ENCODE measurements at places on chromosomes 4 and X.

GRCh38 chr4:5051278-5052203 lies at the start of gene STK32B:
STK32B (plus strand) TSS chr4:5051480.
- DNase-seq: no peak

GRCh38 chrX:55841962-55842752 lies 124.6 kb downstream of the RRAGB start:
- no peak for DNase-seq

- DNase-seq: no peak
Measured at GRCh38 chrX:119236623-119237561, 807 bp downstream of the PGRMC1 start.

DNA sequence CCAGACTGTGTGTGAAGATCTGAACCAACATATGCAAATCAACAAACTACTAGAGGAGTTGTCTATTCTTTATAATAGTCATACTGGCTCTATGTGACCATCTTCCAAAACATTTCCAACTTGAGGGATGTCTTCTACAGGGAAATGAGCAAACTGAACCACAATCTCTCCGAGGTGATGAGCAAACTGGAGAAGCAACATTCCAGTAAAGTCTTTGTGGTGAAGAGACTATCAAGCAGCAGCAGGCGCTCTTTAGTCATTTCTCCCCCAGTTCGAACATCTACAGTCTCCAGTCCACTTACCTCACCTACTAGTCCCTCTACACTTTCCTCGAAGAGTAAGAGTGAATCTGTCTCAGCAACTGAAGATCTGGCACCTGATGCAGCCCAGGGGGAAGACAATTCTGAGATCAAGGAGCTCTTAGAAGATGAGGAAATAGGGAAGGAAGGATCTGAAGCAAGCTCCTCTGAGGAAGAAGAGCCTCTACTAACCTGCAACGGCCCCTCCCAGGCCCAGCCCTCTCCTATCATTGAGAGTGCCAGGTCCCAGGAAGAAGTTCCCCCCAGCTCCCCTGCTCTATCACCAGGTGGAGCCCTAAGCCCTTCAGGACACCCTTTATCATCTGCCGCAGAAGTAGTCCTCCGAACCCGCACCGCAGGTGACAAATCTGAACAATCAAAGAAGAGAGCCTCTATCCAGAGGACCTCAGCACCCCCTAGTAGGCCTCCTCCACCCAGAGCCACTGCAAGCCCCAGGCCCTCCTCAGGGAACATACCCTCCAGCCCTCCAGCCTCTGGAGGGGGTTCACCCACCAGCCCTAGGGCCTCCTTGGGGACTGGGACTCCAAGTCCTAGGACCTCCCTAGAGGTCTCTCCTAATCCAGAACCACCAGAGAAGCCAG lies 98.1 kb downstream of the HNRNPD start:
- no peak for DNase-seq

- no peak for DNase-seq
Measured at GRCh38 chr4:149296084-149296483, 519.6 kb downstream of the IQCM start.

DNA sequence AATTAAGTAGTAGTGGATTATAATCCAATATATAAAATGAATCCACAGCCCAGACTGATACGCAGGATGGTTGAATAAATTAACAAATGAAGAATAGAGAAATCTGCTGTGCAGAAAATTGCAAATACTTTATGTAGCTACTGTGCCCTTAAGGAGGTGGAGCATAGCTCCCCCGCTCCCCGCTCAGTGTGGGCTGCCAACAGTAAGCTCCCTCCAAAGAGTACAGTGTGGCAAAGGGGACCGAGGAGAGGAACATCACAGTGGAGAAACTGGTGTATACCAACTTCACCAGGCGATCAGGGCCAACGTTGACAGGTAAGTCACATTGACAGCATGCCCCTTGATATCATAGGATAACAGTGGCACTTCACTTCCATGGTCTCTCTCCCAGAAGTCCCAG lies 57.9 kb upstream of the CLDN34 start:
- DNase-seq: no peak

- no peak for DNase-seq
Measured at GRCh38 chr4:155795991-155796390, 37.2 kb downstream of the GUCY1B1 start.

GRCh38 chr4:39718366-39719323 lies 20.7 kb downstream of the UBE2K start:
- no peak for DNase-seq

GRCh38 chr4:105265689-105266088 lies 119.0 kb downstream of the TET2 start:
- no peak for DNase-seq

DNA sequence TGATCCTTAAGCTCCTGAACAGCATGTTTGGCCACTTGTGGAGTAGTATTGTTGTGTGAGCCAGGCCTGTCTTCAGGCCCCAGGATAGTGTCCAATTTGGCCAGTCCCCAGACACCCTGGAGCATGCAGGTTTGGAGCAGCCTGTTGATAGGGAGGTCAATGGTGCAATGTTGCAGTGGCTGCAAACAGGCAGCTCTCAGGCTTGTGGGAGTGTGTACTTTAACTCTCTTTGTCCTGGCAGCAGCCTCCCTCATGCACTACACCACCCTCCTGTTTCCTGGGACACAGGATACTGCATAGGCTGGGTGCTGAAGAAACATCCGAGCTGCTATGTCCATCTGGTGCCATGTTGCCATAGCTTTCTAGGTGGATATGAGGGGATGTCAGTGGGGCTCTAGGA lies 24.0 kb downstream of the TECRL start:
- DNase-seq: no peak

DNA sequence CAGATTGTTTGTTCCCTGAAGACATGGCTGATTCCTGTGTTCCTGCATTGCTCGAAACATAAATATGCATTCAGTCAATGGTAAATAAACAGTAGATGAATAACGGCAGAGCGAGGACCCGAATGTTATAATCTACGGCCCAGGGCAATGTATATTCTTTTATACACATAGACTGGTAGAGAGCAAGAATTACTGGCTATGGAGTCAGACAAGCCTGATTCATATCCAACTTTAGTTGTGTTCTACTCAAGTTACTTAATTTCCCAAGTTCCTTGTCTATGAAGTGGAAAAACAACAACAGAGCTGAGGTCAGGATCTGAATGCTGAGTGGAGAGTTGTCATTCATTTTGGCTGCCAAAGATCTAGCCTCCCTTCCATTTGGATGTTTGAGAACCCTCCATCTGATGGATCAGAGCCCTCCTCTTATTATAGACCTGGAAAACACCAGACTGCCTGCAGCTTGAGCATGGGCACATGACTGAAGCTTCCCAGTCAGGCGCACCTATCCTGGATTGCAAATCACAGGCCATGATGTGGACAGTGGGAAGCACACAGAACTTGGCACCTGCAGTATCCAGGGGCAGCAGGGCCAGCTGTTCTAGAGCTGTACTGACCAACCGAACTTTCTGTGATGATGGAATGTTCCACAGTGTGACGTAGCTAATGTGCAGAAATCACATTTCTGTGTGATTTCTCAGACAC lies 80.1 kb downstream of the FAM184B start:
- no peak for DNase-seq

GRCh38 chr4:70538869-70539268 lies 20.5 kb downstream of the AMTN start:
- no peak for DNase-seq

GRCh38 chr4:114361249-114361648 lies 237.4 kb upstream of the UGT8 start:
- DNase-seq: no peak

DNA sequence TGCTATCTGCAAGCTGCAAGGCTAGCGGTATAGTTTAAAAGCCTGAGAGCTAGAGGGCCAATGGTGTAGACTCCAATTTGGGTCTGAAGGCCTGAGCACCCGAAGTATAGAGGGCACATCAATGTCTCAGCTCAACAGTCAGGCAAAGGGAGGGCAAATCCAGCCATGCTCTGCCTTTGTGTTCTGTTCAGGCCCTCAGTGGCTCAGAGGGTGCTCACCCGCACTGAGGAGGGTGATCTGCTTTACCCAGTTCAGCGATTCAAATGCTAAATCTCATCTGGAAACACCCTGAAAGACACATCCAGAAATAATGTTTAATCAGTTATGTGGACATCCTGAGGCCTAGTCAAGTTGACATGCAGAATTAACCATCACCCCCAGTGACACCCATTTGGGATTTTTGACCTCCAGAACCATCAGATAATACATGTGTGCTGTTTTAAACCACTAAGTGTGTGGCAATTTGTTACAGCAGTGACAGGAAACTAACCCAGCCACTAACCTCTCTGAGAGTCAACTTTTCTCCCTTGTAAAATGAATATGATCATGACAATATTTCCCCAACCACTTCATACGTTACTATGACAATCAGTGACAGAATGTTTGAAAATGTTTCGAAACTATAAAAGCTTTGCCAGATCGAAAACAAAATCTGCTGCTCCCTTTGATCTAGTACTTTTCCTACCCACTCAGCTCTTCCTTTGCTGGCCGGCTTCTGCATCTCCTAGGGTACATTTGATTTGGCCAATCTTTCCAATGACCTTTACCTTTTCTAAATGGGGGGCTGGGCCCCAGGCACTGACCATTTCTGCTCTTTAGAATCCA lies 8.4 kb upstream of the TBL1X start:
- DNase-seq: no peak

DNA sequence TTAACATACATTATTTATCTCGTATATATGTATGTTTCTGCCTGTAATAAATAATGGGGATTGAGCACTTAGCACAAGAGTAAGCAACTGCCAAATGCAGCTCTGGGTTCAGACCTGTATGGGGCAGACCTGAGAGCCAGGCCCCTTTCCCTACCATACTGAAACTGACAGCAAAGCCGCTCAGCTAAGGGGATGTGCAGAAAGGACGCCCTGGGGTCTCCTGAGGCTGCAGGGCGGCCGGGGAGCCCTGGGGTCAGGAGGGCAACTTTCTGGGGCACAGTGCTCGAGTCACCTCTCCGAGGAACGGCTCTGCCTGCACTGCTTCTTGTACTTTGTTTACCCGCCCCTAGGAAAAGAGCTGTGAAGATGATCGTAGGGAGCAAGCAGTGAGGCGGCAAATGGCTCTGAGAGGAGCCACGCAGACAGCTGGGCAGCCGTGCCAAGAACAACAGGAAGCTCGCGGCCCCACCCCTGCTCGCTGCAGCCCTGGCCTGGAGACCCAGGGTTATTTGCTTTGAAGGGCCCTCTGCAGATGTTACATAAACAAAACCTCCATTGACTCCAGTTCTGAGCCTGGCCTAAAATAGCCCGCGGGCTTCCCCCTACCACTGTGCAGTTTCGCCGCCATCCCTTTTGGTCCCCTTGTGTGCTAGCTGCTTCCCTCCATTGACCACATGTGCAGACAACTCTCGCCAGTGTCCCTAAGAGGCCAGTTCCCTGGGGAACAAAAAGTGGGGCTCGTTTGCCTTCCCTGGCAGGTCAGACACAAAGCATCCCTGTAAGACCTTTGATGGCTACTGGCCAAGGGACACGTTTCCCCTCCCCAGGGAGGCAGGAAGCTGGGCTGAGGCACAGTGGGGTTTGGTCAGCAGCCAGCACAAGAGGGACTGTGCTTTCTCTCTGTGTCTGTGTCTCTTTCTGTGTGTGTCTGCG lies 111.3 kb upstream of the LNX1 start:
- no peak for DNase-seq

DNA sequence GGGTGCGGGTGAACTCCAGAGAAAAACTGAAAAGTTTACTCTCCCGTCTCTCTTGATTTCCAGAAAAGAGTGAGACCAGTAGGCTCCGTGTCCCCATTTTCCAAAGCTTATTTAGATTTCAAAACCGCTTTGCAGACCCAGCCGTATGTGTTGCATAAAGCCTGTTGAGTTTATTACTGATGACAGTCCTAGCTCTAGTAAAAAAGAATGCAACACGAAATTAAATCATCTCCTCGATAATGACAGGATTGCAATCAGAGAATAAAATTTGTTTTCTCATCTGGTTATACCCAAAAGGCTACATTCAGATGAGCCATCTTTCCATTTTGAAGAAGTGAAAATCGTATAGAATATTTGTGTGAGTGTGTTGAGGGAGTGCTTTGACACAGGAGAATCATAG lies 16.1 kb upstream of the VCX3A start:
- no peak for DNase-seq

DNA sequence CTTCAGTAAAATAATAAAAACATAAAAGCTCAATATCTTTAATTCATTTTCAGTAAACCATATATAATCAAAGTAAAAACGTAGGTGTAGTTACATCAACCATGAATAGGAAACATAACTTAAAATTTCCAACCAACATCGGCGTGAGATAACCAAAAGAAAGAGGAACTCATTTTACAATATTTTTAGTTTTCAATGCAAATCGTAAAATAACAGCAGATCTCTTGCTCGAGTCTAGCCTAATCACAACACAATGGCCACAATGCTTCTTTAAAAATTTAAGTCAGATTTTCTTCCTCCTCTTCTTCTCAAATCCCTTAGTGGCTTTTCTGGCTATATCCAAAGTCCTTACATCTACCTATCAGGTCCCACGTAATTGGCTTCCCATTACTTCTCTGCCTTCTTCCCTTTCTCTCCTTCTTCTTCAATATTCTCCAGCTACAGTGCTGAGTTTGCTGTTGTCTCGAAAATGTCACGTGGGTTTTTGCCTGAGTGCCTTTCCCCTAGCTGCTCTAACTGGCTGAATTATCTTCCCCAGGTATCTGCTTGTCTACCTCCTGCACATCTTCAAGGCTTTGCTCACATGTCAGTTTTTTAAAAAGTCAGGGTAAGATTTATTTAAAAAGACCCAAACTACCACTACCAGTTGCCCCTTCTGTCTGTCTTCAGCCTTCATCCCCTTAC lies 90.9 kb upstream of the BANK1 start:
- DNase-seq: no peak

DNA sequence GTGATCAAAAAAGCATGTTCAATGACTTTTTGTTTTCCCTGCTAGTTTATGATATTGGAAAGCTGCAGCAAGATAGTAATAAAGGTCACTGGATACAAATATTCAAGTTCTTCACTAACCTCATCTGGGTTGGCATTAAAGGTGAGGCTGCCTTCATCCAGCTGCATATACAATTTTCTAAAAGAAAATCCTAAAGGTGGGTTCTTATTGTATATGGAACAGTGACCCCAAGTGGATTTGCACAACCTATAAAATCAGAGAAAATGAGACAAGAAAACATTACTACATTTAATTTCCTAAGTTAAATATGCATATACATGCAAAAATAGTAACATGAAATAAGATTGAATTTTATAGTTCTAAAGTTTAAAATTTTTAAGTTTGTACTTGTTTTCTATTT lies 23.9 kb downstream of the FBXO8 start:
- no peak for DNase-seq

GRCh38 chr4:173560896-173561295 lies 30.9 kb upstream of the HAND2 start:
- no peak for DNase-seq

GRCh38 chr4:14783011-14783877 lies 219.0 kb upstream of the CPEB2 start:
- DNase-seq: no peak

DNA sequence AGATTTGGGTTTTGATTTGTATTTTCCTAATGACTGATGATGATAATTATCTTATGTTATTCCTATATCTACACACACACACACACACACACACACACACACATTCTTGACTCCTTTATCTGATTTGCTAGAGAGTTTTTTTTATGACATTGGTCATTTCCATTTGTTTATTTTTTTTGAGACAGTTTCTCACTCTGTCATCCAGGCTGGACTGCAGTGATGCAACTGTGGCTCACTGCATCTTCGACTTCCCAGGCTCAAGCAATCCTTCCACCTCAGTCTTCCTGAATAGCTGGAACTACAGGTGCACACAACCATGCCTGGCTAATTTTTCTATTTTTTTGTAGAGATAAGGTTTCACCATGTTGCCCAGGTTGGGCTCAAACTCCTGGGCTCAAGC lies 6.7 kb downstream of the ZNF81 start:
- no peak for DNase-seq

GRCh38 chrX:104098151-104098808 lies 14.0 kb upstream of the ZCCHC18 start:
- no peak for DNase-seq

- no peak for DNase-seq
Measured at GRCh38 chr4:93710101-93710846, 118.3 kb upstream of the ATOH1 start.
